ENCODE measurements at places on chromosomes 2 and 18. TPM values are rescaled to one million over a fixed set of nuclear protein-coding genes. Genes with fewer than 3 reads are reported as not detected.

DNA sequence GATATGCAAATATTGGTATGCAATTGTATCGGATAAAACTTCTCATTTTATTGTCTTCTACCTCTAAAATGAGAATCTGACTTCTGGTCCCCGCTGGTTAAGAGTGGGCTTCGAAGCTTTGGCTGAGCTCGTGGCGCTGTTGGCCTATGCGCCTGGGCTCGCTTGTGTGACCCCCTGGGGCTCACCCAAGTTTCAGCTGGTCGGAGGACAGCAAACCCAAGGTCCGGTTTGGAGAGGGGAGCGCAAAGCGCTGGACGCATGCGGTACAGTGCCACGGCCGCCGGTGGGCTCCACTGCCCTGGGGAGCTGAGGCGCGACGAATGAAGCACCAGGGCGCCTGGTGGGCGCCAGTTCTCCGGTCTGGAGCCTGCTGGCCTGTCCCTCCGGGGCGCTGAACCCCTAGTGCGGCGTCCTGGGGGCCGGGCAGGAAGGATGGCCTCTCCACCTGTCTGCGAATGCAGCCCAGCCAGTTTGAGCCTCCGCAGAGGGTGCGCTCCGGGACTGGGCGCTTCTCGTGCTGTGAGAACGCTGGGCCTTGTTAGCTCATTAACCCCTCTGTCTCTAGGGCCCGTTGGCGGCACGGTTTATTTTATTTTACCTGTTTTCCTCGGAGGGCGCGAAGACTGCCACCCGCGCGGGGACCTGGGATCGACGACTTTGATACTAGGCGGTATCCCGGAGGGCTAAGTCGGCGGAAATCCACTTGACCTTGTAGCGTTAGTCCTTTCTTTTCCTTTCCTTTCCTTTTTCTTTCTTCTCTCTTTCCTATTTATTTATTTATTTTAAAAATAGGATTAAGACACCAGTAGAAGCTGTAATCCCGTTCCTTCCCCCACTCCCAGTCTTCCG lies 10.4 kb downstream of the MEIS1 start:
- peak; percentile 54 for DNase-seq

Gene EMILIN1
- 57.7 TPM for polyA plus RNA-seq

Gene SCN9A
- polyA plus RNA-seq: 2.2 TPM

GRCh38 chr2:24179683-24180082 lies 4.8 kb downstream of the FAM228A start:
- DNase-seq: no peak

Gene MYO3B
- 7.8 TPM for polyA plus RNA-seq

DNA sequence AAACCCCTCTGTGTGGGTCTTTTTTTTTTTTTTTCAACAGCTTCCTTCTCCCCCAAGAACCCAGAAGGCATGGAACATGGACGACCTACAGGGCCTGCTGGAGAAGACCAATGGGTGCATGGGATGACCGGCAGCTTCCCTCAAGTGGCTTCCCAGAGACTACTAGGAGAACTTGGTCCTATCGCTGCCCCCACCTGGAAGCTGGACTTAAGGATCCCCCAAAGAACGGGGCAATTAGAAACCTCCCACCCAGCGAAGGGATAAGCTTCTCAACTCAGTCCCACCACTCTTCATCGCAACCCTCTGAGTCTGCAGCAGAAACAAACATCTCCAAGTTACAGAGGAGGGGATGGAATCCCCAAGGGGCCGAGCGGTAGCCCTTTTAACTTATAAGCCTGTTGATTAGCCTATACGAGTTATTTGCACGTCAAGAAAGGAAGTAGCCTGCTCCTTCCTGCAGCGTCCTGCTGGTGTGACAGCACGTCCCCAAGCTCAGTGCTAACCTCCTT lies 1.4 kb downstream of the ACTR1B start:
- no peak for DNase-seq

DNA sequence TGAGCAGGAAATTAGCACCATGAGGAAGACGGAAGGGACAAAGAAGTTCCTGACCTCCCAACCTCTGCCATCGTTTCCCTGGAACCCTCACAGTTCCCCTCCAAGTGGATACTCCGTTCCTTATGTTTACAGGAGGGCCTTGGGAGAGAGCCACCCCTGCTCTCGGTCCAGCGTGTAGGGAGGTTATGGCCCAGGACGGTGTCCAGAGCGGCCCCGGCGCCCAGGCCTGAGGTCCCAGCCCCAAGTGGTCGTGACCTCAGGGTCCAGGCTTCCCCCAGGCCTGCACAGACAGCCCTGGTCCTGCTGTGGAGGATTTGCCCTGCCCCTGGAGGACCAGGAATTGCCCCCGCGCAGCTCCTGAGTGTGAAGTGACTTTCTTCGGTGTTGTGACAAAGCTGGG lies 61.8 kb upstream of the RBM44 start:
- no peak for DNase-seq

Measured in left kidney (tissue), 8 donors.